AML-193 (cell line): ENCODE measurements at places on chromosomes 7 and 10.
A peak's percentile ranks its signal among the peaks of the same experiment; 100 is the strongest.

GRCh38 chr10:118712930-118713634 is 41.7 kb downstream of the CACUL1 start:
- DNase-seq: no peak

DNA sequence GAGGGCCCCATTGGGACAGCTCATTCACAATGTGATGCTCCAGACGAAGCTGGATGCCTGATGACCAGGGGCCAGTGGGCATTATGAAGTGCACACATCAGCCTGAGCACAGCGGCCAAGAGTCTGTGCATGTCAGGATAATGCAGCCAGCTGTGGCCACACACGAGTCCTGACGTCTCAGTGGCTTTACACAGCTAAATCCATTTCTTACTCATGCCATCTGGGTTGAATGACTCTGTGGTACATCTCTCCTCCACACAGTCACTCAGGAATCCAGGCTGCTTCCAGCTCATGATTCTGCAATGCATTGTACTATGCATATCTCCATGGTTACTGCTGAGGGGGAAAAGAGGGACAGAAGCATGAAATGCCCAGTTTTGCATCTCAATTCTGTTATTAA is 123.6 kb downstream of the PRLHR start:
- no peak for DNase-seq

GRCh38 chr10:63554657-63555056 is 33.5 kb downstream of the REEP3 start:
- DNase-seq: no peak

GRCh38 chr10:119101366-119102098 is 2.4 kb upstream of the DENND10 start:
- DNase-seq: no peak

DNA sequence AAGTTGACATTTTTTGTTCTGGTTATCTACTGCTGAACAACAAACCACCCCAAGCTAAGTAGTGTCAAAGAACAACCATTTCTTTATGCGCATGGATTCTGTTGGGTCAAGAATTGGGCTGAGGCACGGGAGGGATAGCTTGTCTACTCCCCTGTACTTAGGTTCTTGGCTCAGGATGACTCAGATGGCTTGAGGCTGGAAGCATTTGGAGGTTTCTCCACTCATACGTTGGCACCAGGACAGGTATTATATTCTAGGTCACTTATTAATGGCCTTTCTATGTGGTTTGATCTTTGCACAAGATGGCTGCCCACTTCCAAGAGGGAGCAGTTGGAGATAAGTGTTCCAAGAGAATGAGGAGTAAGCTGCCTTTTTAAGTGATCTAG is 11.8 kb upstream of the TFAM start:
- no peak for DNase-seq

GRCh38 chr10:129090618-129091366 is 376.2 kb upstream of the MGMT start:
- peak; percentile 44 for DNase-seq

DNA sequence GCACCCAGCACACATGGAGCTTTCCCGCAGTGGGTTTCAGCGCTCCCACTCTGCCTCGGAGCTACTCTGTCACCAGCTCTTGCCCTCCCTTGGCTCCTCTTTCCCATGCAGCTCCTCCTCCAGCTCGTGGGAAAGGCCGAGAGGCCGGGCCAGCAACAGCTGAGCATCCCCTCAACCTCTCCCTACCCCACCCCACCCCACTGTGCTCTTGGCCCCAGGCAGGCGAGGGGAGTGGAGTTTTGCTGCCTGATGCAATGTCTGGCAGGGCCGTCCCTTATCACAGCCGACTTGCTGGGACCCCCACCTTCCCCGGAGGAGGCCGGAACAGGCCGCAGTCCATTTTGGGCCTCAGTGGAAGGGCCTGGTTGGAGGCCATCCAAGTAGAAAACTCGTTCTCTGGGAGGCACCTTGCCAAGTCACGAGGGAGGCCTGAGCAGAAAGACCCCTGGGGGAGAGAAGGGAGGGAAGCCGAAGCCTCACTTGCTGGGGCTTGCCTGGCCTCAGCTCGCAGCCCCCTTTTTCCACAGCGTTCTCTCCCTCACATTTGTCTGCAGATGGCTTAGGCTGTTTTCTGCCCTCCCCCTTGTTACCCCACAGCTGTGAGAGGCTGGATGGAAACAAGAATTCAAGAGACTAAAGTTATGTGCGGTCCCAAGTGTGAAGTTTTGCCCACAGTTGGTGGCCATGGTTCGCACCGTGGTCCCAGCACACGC is 35.3 kb downstream of the CHST3 start:
- DNase-seq: no peak
